ENCODE measurements at places on chromosomes 2 and 18. TPM values are rescaled to one million over a fixed set of nuclear protein-coding genes. Genes with fewer than 3 reads are reported as not detected.

Gene COL4A4
- 34.6 TPM for total RNA-seq

Gene UGT1A8
- total RNA-seq: not detected

Gene GCG
- total RNA-seq: not detected

Gene RIT2
- not detected for total RNA-seq

Measured in B cell (primary cell).